Amygdala (tissue), 56 donors: ENCODE measurements at places on chromosomes 4 and X.

- DNase-seq: no peak
These were observed 19.7 kb downstream of the IRAK1 start for GRCh38 chrX:154000051-154000450.

DNA sequence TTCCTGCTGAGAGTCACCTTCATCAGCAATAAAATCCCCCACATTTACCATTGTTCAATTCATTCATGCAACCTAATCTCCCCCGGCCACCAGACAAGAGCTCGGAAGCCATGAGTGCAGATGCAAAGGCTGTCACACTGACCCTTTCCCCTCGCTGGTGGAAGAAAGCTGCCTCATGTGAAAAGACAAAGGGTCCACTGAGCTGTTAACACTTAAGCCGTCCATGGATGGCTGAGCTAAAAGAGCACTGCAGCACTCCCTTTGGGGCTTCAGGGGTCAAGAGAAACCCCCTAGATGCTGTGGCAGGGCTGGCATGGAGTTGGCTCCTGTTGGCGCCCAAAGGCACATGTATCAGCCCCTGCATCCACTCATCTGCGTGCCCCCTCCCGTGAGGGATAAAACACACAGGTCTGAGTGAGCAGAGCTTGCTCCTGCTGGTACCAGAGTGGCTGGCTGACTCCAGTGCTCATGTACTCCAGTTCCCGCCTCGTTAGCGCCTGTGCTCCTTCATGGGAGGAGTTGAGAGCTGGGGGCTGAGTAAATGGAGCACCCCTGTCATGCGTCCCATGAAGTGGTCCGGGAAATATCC lies 216.5 kb downstream of the PDHA2 start:
- DNase-seq: no peak

- no peak for DNase-seq
These were observed 2.8 kb downstream of the NLRP2B start for GRCh38 chrX:57677132-57677858.

DNA sequence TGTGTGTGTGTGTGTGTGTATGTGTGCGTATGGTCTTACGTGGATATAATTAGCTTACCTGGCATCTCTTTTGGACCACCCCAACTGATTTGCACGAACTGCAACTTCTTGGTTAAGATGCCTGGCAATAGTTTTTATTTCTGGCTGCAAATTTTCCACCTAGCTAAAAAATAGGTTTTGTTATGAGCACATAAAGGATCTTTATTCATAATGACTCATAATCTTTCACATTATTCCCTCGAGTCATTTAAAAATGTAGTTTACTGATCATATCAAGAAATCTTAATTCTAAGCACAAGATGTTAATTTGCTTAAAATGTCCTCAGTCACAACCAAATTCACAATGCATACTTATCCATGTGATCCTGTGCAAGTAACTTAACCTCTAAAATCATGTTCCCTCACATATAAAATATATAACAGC lies 1.5 kb downstream of the COX18 start:
- DNase-seq: no peak

GRCh38 chr4:36823199-36823967 lies 421.2 kb upstream of the NWD2 start:
- no peak for DNase-seq
